ENCODE measurements at places on chromosomes 13 and 19. TPM values are rescaled to one million over a fixed set of nuclear protein-coding genes. Genes with fewer than 3 reads are reported as not detected.

GRCh38 chr19:18840288-18841267 lies 8.8 kb downstream of the UPF1 start:
- DNase-seq, result peak; percentile 20
- H3K36me3 ChIP-seq, result peaks cover 30% of the 10 kb centered on the region
- no peak overlapping the region for H3K27ac ChIP-seq
- H3K27me3 ChIP-seq, result no peaks in the 10 kb centered on the region

GRCh38 chr19:49924004-49924880 lies 4.8 kb upstream of the ATF5 start:
- no peak for DNase-seq
- peaks cover 46% of the 10 kb centered on the region for H3K36me3 ChIP-seq
- H3K4me1 ChIP-seq, result peaks cover 32% of the 10 kb centered on the region
- H3K27me3 ChIP-seq, result no peaks in the 10 kb centered on the region

GRCh38 chr19:29397748-29398147 lies 128.0 kb upstream of the VSTM2B start:
- no peaks in the 10 kb centered on the region for H3K4me1 ChIP-seq
- DNase-seq, result no peak
- H3K27me3 ChIP-seq, result no peaks in the 10 kb centered on the region
- H3K27ac ChIP-seq, result no peak overlapping the region

DNA sequence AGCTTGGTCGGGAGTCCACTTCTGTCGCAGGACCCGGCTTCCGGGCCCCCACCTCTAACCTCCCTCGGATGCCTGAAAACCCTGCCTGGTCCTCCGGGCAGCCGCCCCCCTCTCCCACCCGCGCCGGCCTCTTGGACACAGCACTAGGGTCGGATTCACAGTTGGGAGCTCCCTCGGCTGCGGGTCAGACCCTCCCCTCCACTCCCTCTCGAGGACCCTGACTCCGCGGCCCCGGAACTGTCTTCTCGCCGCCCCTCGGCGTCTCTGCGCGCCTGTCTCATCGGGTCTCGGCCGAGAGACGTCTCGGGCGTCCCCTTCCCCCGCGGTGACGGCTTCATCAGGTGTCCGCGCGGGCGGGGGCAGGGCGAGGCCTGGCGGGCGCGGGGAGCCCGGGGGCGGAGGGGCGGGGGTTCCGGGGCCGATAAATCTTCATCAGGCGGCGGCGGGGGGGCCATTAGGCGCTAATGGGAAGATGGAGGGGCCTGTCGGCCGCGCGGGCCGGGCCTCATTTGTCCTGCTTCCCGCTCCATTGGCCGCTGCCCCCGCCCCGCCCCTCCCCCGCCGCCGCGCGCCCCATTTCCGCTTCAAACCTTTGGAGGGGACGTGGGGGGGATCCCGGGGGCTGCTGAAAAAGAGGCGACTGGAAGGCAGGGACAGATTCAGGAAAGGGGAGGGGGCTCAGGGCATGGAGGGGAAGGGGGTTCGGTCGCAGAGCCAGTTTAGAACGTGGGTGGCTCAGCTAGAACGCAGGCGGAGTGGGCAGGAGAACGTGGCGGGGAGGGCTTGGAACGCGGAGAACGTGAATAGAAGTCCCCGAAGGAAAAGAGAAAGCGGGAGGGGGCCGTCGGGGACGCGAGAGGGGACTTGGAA lies 11.8 kb upstream of the ERFL start:
- peak; percentile 74 for DNase-seq
- no peaks in the 10 kb centered on the region for H3K27me3 ChIP-seq
- H3K27ac ChIP-seq, result peak overlapping the region; percentile 91
- H3K4me1 ChIP-seq, result peaks cover 47% of the 10 kb centered on the region
- no peaks in the 10 kb centered on the region for H3K36me3 ChIP-seq

ZBTB32 gene
- total RNA-seq, result 28.1 TPM

All from B cell (primary cell).